ENCODE measurements at places on chromosomes 5 and 9.

DNA sequence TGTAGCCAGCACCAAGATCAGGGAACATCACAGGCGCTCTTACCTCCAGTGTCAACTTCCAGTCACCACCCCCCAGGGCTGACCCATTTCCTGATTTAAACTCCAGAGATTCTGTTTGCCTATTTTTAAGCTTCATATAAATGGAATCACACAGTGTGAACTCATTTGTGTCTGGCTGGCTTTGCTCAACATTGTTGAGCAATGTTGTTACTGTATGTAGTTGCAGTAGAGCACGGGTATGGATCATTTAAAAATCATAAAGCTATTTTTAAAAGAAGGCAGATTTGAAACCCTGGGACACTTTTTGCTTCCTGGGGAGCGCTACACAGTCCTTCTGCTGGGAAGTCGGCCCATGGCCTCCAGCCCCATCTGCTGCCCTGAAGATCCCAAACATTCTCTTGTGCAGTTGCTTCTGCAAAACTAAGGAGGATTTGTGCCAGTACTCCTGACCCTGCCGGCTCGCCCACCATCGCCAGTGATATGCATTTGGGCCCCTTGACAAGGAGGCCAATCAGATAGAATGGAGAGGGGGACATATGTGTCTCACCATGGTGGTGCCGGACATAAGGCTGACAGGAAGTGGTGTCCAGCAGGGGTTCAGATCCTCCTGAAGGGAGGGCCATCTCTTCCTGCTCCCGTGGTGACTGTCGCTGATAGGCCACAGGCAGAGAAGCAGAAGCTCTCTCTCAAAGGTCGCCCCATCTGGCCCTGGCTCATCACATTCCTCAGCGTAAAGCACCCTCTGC, 13.3 kb downstream of the DCANP1 start:
- DNase-seq: no peak

DNA sequence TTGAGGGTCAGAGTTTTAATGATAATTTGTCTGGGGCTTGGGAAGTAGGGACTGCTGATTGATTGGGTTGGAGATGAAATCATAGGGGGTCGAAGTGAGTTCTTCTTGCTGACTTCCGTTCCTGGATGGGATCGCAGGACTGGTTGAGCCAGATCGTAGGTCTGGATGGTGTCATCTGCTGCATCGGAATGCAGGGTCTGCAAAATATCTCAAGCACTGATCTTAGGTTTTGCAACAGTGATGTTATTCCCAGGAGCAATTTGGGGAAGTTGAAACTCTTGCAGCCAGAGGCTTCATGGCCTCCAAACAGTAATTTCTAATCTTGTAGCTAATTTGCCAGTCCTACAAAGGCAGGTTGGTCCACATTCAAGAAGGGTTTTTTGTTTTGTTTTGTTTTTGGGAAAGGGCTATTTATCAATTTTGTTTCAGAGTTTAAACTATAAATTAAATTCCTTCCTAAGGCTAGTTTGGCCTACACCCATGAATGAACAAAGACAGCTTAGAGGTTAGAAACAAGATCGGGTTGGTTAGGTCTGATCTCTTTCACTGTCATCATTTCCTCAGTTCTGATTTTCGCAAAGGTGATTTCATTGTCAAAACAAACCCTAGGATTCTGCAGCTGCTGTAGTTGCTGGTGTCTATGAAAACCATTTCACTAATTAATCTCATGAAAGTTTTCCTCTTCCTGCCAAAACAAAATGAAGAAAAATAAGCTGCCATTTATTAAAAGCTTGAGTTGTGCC, 388.0 kb downstream of the TMEM232 start:
- DNase-seq: no peak

- DNase-seq: no peak
Measured at GRCh38 chr5:175226506-175226905, 217.5 kb downstream of the DRD1 start.

GRCh38 chr9:129252937-129253802, 75.1 kb upstream of the IER5L start:
- DNase-seq: no peak

GRCh38 chr9:14616188-14616982, 76.8 kb downstream of the ZDHHC21 start:
- DNase-seq: peak; percentile 62

DNA sequence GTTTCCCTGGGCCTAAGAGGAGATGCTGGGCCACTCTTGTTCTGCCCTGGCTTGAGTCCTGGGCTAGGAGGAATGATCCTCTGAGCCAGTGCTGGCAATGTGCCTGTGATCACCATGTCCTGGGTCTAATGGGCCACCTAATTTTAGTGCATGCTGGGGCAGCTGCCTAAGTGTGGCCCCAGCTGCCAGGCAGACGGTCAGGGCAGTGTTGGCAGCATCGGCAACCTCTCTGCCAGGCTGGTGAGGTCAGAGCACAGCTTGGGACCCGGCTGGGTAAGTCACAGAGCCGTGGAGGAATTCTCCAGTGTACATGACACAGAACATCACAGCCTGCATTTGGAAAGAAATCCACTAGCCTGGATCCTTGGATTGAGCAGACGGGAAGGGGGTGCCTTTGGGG, 21.4 kb upstream of the PITX1 start:
- DNase-seq: no peak

- no peak for DNase-seq
Measured at GRCh38 chr5:95711501-95712346, 19.4 kb upstream of the RHOBTB3 start.

DNA sequence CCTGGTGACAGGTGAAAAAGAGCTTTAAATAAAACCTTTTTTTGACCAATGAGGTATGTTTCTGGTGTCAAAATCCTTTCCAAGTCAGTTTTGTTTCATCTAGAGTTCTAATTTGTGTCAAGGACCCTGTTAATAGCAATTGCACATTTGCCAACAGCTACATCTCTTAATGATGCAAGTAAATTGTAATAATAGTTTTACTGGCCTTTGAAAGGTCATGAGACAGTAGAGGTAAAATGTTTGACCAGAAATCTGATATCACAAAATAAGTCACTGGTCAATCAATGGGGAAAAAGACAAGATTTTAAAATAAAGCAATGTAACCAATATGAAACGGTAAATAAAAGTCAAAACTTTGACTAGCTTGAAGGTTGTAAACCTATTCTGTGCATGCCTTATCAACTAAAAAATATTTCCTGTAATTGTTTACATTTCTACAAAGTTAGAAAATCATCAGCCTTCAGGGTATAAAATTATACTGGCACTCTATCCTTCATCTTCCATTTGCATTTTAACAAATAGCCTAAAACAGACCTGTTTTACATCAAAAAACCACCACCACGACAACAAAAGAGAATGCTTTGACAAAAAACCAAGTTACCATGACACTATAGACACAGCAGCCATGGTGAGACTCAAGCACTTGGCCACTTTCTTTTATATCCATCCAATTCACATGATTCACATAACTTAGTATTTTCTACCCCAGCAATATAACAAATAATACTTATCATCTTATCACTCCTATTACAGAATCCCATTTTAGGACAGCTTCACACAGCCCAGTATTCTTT, 3.0 kb downstream of the NADK2 start:
- no peak for DNase-seq

DNA sequence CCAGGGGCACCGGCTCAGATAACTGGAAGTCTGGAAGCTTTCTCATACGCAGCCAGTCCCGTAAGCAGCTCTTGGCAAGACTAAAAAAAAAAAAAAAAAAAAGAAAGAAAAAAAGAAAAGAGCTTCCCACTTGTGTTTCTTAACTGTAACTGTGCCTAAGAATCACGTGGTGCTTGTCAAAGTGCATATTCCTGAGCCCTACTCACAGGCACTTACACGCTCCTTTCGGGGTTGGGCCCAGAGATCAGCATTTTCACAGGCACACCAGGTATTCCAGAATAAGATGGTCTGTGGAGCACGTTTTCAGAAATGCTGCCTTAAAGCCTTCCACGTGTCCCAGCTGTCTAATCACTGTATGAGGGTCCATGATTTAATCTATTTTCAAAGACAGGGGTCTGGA, 22.6 kb upstream of the SH3GL2 start:
- no peak for DNase-seq

GRCh38 chr5:170630711-170631141, 126.9 kb downstream of the KCNIP1 start:
- DNase-seq: no peak
